ENCODE measurements at places on chromosomes 6 and 20.

GRCh38 chr20:48141660-48142515, 356.6 kb upstream of the SULF2 start:
- DNase-seq = no peak

DNA sequence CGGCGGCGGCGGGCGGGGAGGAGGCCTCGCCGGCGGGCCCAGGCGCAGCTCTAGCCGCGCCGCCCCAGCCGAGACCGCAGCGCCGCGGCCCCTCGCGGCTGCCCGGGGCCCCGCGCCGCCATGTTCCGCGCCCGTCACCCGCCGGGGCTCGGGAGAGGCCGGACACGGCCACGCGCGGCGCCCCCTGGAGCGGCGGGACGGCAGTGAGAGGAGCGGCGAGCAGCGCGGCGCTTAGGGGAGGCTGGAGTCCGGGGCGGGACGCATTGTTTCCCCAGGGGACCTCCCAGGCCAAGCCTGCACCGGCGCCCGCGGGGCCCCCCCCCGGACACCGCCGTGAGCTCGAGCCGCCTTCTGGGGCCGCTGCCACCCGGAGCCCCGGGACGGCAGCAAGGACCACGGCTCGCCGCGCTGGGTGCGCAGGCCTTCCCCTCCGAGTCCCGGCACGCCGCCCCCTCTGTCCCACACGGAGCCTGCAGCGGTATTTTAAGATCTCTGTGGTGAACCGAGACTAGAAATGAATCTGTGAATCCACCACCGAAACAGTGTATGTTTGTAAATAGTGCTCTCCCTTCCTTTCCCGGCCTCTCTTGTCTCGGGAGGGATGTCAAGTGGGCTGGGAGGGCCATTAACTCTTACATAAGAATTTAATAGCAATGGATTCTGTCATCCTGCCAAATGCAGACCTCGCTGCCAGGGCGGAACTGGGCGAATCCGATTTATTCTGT, 424 bp upstream of the KIF13A start:
- no peak for DNase-seq

DNA sequence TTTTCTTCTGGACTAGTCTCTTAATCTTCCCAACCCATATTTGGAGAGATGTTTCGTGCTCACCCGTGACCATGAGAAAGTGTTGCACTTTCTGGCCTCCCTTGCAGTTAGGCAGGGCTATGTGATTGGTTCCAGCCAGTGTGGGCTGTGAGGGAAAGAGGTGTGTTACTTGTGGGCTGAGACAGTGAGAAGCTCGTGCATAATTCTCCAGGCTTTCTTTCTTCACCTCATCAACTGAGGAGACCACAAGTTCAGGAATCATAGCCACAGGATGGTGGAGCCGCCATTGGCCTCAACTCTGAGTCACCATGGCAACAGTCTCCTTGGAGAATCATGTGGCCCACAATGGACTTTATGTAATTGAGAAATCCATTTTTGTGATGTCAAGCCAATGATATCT, 57.5 kb upstream of the FUCA2 start:
- no peak for DNase-seq

DNA sequence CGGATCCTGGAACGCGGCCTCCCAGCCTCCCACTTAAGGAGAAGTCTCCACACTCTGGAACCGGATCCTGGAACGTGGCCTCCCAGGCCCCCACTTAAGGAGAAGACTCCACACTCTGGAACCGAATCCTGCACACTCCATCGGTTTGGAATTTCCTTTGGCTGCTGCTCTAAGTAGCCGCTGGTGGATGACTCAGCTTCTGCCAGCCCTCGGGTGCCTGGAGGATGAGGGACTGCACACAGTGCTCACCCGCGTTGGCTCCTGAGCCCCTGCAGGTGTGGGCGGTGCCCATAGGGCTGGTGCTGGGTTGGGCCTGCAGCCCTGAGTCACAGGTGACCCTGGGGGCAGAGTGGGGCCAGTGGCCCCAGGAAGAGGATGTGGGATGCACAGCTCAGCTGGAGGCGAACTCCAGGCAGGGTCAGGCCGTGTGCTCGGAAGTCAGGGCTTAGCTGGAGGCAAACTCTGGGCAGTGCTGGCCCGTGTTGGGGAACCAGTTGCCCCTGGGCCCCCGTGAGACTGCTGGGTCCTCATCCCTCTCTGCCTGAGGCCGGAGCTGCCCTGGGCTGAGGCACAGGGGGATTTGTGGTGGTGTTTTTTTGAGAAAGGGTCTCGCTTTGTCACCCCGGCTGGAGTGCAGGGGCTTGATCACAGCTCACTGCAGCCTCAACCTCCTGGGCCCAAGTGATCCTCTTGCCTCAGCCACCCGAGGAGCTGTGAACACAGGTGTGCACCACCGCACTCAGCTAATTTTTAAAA, 13.9 kb upstream of the TNFRSF6B start:
- DNase-seq = no peak

DNA sequence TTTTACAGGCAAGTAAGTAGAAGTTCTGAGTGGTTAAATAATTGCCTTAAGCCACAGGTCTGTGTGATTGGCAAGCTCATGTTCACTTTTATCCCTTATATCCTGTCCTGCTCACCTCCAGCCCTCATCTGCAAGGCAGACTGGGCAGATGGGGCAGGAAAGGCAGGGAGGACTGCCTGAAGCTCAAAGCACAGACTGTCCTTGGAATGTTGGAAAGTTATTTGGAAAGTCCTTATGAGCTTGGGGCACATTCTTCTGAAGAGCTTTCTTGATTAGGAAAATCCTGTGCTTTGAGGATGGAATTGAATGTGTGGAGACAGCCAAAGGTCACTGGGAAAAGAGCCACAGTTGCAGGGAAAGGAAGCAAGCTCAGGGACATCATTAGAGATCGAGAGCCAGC, 48.9 kb upstream of the STK35 start:
- DNase-seq = no peak

DNA sequence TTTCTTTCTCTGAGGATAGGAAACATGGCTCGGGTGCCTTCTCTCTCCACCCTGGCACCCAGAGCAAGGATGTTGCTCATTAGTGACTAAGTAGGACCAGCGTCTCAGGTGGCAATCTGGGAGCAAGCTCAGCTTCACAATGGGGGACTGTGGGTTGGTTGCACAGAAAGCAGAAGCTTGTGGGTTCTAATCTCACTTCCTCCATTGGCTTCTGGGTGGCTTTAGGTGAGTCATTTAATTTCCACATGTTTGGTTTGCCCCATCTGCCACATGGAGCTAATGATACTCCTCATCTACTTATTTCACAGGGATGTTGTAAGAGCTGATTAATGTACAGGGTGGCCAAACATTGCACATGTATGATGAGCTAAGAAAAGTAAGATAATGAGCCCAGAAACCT, 54.8 kb upstream of the AKIRIN2 start:
- peak; percentile 8 for DNase-seq

DNA sequence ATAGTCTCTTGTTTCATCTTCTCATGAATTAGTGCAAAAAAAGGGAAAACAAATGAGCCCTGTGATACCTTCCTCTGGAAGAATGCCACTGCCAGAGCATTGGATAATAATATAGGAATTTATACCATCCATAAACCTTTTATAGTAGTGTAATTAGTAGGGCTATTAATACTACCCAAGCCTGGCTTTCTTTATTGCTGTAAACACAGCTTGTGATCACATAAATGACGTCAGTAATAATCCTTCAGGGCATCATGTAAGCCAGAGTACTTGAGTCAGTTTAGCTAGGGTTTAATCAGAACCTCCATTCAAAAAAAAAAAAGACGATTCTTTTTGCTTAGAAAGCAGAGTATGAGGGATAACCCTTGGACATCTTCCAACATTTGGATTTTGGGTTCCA, 264.8 kb downstream of the SLC35F1 start:
- DNase-seq = no peak

DNA sequence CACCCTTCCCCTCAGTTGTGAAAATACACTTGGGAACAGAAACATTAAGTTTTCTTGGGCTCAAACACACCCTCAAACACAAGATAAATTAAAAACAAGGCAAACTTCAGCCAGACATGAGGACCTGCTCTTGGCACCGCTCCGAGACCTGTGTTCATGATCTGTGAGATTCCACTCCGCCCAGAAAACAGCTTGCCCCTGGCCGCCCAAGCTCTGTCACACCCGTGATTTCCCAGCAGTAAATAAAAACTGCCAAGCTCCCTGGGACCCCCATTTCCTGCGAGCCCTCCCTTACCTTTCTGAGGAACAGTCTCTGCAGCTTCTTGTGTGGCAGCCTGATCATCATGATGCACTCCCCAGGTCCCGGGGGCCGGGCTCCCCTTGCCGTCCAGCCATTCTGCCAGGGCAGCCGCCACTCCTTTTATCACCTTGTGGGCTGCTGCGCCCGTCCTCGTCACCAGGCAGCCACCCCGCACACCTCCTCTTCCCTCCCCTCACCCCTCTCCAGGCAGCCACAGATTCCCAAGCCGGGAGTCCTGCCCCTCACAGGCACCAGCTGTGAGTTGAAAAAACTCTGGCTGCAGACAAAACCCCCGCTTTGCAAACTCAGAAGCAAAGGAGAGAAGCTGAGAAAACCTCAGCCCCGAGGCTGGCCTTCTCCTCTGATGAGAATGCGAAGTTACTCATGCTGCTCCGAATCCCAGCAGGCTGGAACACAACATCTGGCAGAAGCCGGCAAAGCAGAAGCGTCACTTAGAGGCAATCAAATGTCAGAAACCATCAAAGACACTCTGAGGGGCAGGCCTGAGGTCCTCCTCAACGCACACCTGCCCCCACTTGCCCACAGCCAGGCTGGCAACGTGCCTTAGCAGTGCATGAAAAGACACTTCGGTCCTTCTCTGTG, 130.4 kb upstream of the RPS6KA2 start:
- no peak for DNase-seq

- DNase-seq = no peak
Measured at GRCh38 chr6:150535818-150536220, 63.9 kb upstream of the PLEKHG1 start.

GRCh38 chr6:166512567-166512966, 73.9 kb downstream of the RAMACL start:
- peak; percentile 5 for DNase-seq

DNA sequence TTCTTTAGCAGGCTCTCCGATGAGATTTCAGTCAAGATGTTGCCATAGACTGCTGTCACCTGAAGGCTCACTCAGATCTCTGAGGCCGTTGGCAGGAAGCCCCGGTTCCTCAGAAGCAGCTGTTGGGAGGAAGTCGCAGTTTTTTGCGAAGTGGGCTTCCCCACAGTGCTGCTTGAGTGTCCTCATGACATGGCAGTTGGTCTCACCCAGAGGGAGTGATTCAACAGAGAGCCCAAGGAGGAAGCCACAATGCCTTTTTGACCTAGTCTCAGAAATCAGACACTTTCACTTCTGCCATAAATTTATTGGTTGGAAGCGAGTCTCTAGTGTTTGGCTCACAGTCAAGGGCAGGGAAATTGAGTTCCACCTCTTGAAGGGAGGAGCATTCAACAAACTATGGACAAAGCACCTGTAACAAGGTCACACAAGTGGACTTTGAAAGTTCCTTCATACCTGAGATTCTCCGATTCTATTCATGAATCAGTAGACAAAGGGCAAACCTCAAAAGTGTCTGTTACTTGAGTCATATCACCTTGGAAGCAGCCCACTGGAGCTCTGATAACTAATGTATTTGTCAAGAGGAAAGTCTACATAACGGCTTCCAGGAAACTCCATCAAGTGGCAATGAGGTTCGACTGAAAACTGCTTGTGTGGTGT, 208.3 kb downstream of the TASP1 start:
- no peak for DNase-seq

- no peak for DNase-seq
Measured at GRCh38 chr6:16139556-16139955, 10.7 kb downstream of the MYLIP start.

- no peak for DNase-seq
Measured at GRCh38 chr6:84581494-84582259, 182.7 kb downstream of the TBX18 start.

DNA sequence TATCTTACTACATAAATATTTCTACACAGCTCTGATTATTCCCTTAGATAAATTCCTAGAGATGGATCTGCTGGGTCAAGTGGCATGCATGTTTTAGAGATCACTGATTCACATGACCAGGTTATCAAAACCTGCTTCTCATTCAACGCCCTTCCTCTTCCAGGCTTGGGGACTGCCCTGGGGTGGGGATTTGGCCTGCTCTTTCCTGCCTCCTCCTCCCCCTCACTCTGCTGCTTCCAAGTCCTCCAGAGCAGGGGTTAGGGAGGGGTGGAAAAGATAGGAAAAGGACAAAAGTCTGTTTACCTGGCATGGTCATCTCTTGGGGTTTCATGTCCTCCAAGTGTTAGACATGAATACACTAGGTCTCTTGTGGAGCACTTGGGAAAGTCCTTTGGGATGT, 105.6 kb upstream of the GPR6 start:
- DNase-seq = no peak

- DNase-seq = no peak
Measured at GRCh38 chr6:3163248-3163594, 5.9 kb upstream of the TUBB2A start.

- no peak for DNase-seq
Measured at GRCh38 chr6:90388395-90388794, 91.8 kb upstream of the BACH2 start.

DNA sequence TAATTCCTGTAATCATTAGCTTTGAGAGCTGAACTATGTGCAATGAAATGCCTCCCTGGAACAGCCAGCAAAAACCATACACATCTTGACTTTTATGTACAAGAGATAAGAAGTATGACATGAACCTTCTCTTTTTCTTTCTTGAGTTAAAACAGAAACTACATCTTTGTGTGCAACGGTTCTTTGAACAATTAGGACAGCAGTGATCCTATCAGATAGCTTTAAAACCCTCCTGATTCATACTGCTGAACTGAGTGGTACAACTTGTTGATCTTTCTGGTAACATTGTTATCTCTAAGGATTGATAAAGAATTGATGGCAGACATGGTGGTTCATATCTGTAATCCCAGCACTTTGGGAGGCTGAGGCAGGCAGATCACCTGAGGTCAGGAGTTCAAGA, 43.4 kb downstream of the TRAF3IP2 start:
- no peak for DNase-seq

DNA sequence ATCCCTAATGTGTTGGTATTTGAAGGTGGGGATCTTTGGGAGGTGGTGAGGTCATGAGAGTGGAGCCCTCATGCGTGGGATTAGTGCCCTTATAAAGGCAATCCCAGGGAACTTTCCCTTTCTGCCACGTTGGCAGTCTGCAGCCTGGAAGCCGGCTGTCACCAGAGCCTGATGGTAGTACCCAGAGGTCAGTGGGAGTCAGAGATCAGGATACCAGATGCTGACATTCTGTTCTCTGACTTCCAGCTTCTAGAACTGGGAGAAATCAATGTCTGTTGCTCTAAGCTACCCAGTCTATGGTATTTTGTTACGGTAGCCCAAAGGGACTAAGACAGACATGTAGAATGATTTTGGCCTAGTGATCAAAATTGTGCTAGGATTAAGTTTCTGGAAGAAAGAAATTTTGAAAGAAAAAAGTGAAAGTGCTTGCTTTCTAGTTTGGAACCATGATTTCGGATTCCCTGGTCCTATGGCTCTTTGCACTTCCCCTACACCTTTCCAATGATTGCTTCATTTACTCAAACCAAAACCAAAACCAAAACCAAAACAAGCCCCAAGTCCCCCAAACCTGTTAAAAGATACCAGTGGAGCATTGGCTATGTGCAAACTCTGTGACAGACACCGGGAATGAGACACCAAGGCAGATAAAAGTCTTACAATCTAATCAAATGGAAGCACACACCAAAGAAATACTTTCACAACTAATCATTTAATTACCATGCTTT, 173.7 kb upstream of the ZNF217 start:
- DNase-seq = no peak

- DNase-seq = no peak
Measured at GRCh38 chr6:46097366-46097765, 32.4 kb upstream of the ENPP4 start.
